ENCODE measurements at places on chromosomes 7 and 10.

DNA sequence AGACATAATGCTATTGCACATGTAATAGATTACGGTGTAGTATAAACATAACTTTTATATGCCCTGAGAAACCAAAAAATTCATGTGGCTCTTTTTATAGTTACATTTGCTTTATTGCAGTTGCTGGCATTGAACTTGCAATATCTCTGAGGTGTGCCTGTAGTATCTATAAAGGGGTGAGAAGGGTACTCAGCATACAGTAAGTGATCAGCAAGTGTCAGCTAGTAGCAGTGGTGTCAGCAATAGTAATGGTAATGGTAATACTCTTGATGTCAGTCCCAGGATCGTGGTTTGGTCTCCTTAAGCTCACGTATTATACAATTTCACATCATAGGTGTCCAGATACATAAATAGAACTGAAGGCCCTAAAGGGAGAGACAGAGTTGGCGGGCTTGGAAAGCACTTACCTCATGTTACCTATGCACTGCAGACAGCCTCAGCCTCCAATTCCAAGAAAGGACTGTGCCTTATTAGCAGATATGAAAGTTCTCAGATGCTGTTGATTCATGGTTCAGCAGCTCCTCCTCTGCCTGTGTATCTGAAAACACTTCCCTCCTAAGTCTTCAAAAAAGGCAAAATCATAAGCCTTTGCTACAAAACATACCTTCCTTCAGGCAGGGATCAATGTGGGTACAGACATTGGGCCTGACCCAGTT is 6.6 kb upstream of the GIMAP7 start:
- no peak for DNase-seq

GRCh38 chr10:12156367-12157123 is 27.1 kb downstream of the SEC61A2 start:
- DNase-seq: no peak

GRCh38 chr10:63382066-63382465 is 83.7 kb downstream of the JMJD1C start:
- DNase-seq: no peak

GRCh38 chr7:135370656-135371055 is 137.0 kb downstream of the STRA8 start:
- DNase-seq: no peak

- no peak for DNase-seq
Measured at GRCh38 chr10:100656454-100656853, 88.9 kb upstream of the PAX2 start.

GRCh38 chr10:133379152-133379800 is at the start of gene PAOX:
Gene PAOX (plus strand): TSS chr10:133379262. CDS start chr10:133379317, 55 bp downstream.
- DNase-seq: peak; percentile 76

GRCh38 chr7:151195616-151196450 is 8.8 kb upstream of the ASB10 start:
- DNase-seq: no peak

DNA sequence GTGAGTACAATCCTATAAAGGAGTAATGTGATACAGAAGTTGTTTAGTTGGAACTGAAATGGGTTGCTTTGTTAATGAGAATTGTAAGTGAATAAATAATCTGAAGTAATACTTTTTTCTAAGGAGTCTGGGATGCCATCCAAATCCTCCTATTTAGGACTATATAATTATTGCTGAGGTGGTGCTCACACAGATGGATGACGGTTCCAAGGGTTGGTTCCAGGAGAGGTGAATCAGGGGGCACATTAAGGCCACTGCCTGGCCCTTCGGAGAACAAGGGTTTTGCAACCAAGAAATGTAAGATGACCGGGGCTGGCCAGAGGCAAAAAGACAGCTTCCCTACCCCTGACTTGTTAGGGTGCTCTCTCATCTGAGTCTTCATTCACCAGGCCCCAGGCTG is 352.7 kb downstream of the PHTF2 start:
- DNase-seq: peak; percentile 54

DNA sequence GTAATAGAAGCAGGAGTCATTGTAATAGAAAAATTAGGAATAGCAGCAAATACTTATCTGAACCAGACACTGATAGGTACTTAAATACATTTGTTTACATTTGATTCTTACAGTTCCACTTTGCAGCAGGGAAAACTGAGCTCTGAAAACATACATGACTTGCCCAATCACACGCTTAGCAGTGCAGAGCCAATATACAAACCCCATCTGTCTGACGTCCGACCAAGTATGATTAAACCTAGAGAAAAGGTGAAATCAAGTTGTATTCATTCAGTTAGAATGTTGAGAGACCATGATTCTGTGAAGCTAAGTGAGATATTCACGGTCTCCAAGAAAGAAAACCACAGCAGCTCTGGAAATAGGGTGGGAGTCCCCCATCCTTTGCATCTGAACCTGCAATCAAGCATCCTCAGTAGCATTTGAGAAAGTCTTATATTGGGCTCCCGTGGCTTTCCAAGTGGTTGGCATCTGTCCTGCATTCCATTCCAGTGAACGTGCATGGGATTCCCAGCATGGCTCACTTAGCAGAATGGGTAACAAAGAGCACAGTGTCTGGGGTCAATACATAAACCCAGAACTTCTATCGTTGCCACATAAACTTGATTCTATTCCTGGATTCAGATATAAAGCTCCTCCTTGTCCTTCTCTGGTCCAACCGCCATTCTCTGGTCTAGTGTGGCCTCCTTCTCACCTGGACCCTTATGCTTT is 148.7 kb upstream of the RSU1 start:
- DNase-seq: no peak

DNA sequence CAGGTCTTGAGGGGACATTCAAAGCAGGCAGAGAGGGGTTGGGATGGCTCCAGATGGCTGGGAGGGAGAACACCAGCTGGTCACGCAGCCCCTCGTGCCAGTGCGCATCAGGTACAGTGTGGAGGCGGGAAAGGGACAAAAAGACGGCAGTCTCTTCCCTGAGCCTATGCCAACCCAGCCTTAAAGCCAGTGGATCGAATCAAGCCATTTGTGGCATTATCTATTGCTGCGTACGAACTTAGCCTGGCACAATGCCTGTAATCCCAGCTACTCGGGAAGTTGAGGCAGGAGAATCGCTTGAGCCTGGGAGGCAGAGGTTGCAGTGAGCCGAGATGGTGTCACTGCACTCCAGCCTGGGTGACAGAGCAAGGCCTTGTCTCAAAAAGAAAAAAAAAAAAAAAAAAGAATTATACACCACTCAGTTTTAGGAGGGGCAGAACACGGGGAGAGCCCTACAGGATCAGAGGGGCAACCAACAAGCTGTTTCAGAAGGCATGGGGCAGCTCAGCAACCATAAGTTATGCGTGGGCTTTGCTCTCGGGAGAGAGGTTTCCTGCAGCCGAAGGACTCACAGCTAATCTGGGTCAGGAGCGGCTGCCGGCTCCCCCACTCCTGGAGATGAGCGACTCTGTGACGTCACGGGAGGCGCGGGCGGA is 356 bp upstream of the NDUFB2 start:
- DNase-seq: peak; percentile 97

- DNase-seq: no peak
Measured at GRCh38 chr10:10811562-10811961, 206.1 kb upstream of the CELF2 start.

GRCh38 chr7:86932038-86932512 is 127.4 kb downstream of the ELAPOR2 start:
- no peak for DNase-seq
